Amniotic epithelial cell (primary cell): ENCODE measurements at places on chromosomes 7 and 10.
A peak's percentile ranks its signal among the peaks of the same experiment; 100 is the strongest.

- DNase-seq: no peak
Observed at GRCh38 chr10:62662486-62662885, 142.0 kb upstream of the ADO start.

- DNase-seq: peak; percentile 51
Observed at GRCh38 chr10:62130948-62131347, 137.7 kb downstream of the RTKN2 start.

DNA sequence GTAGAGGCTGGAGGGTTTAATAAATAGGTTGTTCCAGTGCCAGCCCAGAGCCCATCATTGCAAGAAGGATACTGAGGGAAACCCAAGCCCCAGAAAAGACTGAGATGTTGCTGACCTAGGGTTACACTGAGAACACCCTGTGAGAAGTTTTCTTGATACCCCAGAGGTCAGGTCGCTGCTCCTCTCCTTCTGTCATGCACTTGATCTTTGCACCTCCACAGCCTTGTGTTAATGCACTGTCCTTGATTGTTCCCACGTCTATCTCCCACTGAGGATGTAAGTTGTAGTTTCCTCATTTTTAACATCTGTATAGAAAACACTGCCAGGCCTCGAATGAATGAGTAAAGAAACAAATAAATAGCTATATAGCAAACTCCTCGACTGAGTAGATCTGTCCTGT lies 195.3 kb upstream of the AHR start:
- DNase-seq: no peak

- DNase-seq: no peak
Observed at GRCh38 chr7:90692396-90692795, 96.3 kb downstream of the CDK14 start.

DNA sequence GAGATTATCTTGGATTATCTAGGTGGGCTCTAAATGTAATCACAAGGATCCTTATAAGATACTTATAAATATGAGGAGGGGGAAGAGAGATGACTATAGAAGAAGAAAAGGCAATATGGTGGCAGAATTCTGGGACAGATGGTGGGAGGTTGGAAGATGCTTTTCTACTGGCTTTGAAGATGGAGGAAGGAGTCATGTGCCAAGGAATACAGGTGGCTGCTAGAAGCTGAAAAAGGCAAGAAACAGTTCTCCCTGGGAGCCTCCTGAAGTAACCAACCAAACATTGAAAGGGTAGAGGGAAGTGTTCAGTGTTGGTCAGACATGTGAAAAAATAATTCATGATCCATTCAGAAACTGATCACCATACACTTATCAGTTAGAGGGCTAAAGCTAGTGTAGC lies 213.3 kb downstream of the WDR11 start:
- no peak for DNase-seq

GRCh38 chr10:132890301-132890700 lies 52.1 kb downstream of the CFAP46 start:
- DNase-seq: no peak

DNA sequence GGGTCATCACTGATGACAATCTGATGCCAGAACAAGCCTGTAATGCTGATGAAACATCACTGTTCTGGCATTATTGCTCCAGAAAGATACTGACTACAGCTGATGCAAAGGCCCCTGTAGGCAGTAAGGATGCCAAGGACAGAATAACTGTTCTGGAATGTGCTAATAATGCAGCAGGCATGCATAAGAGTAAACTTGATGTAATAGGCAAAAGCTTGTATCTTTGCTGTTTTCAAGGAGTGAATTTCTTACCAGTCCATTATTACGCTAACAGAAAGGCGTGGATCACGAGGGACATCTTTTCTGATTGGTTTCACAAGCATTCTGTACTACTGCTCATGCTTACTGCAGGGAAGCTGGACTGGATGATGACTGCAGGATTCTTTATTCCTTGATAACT lies 18.7 kb downstream of the LCOR start:
- DNase-seq: peak; percentile 98

DNA sequence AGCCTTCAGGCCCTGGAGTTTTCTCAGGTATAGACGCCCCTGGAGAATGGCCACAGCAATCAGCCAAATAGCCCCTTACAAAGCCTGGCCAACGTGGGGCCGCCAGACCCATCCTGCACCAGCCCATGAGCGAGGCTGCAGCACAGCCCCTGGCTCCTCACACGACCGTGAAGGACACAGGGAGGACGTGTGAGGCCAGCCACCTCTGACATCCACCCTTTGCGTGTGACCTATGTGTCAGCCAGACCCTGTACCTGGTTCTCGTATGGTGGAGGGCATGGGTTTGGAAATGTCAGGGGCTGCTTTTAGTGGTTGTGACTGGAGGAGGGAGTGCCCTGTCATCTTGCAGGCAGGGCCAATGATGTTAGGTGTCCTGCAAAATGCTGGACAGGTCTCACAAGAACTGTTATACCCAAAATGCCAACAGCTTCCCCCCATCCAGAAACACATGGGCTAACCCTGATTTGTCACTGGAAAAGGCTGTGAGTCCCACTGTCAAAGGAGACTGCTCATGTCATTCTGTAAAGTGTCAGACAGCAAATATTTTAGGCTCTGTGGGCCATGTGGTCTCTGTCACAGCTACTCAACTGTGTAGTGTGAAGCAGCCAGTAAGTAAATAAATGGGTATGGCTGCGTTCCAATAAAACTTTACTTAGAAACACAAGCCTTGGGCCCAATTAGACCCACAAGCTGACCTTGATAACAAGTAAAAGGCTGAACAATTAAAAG lies 30.0 kb downstream of the NOD1 start:
- no peak for DNase-seq

DNA sequence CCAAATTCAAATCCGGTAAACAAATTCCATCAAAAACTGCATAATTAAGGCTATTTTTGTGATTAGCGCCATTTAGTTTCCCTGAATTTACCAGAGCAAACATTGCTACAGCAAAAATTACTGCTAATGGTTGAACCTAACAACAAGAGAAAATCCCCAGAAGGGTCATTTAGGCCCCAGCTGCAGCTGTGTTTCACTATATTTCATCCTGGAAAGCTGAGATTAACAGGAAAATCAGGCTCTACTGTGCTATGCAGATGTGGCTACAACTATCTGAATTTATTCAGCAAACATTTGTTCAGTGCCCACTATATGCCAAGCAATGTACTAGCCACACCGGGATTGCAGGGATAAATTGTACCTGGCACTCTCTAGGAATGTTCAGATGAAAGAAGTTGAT lies 104.0 kb downstream of the PON1 start:
- no peak for DNase-seq

DNA sequence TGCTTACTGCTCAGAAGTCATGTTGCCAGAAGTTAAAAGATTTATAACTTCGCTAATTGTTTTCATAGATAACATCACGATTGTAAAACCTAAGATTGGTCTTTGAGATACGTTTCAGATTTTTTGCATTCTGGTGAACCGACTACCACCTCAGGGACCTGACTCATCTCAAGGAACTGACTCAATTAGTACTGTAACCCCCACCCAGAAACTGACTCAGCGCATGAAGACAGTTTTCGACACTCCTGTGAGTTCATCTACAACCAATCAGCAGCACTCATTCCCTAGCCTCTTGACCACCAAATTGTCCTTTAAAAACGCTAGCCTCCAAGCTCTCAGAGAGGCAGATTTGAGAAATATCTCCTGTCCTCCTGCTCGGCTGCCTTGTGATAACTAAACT lies 72.3 kb downstream of the ELMO1 start:
- DNase-seq: no peak

DNA sequence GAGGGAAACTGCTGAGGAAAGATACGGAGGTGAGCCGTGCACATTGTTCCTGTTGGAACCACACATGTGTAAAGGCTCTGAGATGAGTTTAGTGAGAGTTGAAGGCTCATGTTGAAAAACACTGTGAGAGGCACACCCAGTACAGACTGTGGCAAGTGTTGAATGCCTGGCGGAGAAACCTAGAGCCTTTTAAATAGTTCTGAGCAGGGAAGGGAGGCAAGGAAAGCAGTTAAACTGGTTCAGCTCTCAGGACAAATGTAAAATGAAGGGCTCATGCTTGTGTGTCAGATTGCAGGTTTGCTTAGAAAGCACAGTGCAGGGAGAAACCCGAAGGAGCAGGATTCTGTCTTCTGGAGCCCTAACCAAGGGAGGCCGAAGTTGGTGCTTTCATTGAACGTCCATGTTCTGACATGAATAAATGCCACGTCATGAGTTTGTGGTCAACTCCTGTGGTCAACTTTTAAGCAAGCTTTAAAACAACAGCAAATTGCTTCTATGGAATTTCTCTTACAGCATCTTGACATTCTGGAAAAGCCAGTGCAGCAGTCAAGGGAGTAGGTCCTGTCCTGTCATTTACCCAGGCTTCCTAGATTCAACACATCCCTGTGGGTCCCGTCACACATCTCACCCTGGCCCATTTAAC lies 650.9 kb upstream of the GALNT17 start:
- no peak for DNase-seq

DNA sequence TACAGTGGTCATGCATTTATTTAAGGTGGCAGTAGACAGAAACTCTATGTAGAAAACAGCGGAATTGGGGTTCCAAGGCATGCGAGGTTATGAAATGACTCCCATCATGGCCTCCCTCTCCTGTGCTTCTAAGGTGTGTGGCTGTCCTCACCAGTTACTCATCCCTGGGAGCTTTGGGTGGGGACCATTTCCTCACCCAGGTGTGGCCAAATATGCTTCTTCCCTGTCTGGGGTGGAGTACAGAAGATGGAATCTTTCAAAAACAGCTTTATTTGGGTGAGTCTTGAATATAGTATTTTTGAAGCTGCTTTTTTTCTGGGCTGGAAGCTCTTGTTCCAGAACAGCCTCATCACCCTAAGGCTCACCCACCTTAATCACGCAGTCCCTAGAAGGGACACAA lies 139.0 kb downstream of the NRF1 start:
- no peak for DNase-seq

DNA sequence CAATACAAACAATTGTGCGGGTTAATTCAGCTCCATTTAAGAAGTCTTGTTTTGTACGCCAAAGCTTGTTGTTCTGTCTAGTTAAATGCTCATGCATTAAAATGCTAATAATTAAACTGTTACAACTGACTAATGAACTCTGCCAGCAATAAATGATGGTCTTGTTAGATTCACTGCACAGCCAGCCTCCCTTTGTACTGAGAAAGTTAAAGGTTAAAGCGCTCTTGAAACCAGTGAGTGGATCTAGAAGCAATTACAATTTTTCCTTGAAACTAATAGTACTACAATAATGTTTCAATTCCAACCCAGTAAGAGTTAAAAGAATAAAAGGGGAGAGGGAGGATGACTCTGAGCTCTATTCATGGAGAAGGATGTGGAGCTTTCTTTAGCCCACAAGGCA lies 233.0 kb downstream of the EMX2 start:
- no peak for DNase-seq

DNA sequence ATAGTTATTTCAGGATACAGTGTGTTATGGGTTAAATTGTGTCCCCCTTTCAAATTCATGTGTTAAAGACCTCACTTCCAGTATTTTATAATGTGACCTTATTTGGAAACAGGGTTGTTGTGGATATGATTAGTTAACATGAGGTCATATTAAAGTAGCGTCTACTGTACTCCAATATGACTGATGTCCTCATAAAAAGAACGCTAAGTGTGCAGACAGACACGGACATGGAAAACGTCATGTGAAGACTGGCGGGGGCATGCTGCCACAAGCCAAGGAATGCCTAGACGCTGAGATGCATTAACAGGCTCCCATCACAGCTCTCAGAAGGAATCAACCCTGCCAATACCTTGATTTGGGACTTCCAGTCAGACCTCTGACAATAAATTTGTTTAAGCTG lies 1.5 kb upstream of the WDR37 start:
- no peak for DNase-seq

DNA sequence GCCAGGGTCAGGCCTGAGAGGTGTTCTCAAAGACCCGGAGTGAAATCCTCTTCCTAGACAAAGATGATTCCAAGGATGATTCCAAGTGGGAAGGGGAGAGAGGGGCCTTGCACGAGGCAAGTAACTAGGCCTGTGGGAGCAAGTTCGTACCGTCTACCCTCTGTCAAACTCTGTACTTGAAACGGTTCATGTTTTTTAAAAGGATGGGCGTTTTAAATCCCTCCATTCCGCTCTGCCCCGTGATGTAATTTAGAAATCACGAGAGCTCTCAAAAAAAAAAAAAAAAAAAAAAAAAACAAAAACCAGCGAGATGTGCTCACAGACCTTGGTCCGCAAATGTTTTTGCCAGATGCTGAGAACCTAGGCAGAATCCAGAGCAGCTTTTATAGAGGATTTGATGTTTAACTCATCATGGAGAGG lies 114.7 kb upstream of the CARD11 start:
- DNase-seq: no peak

- DNase-seq: no peak
Observed at GRCh38 chr10:95782318-95782717, 26.4 kb downstream of the ENTPD1 start.

GRCh38 chr10:4671451-4672145 lies 154.4 kb upstream of the AKR1E2 start:
- peak; percentile 63 for DNase-seq

GRCh38 chr10:90412582-90412981 lies 445.3 kb downstream of the HTR7 start:
- peak; percentile 54 for DNase-seq

DNA sequence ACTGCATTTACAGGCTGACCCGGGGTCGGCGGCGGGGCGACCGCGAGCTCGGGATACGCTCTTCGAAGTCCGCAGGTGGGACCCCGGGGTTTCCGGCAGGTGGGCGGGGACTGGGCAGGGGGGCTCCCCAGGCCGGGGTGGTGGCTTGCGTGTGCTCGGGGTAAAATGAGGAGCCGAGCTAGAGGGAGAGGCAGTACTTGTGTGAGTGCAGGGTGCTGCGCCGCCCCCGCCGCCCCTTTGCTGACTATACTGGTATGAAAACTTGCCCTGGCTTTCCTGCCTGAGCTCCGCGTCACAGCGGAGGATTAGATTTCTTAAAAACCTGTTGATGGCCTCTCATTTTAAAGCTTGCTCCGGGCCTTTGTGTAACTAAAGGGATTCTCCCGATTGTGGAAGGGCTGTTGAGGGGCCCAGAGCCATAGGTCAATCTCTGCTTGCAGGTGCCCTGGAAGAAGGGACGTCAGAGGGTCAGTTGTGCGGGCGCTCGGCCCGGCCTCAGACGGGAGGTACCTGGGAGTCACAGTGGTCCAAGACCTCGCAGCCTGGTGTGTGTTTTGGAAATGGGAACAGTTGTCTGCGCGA lies 488 bp downstream of the ARMC10 start:
- peak; percentile 45 for DNase-seq
